ENCODE measurements at places on chromosomes 1 and 21.

DNA sequence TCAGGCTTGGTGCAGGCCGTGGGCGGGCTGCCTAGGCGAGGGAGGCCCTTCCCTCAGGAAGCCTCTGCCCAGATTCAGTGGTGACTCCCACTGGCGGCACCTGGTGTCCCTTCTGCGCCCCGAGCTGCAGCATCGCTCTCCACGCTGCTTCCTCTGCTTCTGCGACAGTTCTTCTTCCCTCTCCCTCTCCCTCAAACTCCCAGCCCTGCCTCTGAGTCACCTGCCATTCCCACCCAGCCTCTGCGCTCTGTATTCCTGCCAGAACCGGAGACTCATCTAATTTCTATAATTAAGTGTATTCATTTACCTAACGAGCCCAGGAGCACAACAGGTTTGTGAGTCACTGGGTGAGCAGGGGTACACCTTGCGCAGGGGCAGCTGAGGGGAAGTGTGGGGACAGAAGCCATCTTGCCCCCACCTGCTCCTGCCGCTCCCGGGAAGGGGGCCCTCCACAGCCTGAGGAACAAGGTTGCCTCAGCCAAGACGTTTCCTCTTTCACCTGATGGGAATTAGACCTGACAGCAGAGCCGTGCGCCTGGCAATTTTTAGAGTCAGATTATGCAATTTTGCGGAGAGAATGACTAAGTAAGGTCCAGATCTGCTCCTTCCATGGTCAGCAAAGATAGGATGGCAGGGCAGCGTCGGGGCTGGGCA is 19.4 kb downstream of the KCNC4 start:
- no peak for DNase-seq

DNA sequence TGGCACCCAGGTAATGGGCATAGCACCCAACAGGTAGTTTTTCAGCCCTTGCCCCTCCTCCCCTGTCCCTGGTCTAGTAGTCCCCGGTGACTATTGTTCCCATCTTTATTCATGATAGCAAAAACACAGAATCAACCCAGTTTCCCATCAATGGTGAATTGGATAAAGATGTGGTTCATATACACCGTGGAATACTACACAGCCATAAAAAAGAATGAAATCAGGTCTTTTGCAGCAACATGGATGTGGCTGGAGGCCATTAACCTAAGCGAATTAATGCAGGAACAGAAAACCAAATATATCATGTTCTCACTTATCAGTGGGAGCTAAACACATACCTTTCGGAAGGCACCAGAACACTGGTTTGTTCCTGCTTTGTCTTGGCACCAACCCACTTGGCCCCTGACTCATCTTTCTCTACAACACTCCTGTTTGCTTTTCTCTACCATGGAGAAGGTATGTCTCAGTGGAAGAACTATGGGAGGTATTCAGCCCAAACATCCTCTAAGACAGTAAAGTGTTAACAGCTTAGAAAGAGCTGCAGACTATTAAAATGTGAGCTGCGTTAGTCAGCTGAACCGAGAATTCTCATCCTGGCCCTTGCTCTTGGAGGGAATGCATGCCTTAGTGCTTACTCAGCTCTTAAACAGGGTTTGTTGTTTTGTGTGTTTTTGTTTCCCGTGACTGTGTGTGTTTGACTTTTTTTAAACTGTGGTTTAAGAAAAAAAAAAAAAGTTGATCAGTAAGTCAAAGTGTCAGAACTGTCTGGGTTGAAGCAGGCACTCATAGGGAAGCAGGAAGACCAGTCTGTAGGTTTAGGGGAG is 203.0 kb downstream of the TOMM20 start:
- no peak for DNase-seq

- no peak for DNase-seq
Measured at GRCh38 chr1:211329764-211330201, 3.1 kb downstream of the TRAF5 start.

DNA sequence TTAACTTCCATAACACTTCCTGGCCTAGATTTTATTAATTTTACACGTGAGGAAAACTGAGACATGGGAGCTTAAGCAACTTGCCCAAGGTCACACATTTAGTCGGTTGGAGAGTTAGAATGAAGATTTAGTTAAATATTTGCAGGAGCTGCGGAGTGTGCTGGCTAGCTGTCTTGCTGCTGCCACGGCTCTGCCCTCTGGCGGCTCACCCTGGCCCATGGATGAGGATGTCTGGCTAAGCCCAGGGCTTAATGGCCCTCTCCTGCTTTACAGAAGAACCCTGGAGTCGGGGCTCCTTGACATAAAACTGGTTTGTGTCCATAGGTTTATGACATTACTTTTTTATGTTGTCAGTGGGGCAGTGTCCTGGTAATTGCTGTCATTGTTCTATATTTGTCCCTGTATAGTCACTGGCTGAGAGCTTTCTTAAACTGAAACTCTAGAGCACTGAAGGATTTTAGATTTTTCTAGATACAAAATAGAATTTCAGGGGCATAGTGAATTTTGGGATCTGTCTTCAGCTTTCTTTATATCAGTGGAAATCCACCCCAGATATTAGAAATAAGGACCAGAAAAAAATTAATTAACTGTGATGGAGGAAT is 88.9 kb upstream of the WLS start:
- DNase-seq: peak; percentile 23

DNA sequence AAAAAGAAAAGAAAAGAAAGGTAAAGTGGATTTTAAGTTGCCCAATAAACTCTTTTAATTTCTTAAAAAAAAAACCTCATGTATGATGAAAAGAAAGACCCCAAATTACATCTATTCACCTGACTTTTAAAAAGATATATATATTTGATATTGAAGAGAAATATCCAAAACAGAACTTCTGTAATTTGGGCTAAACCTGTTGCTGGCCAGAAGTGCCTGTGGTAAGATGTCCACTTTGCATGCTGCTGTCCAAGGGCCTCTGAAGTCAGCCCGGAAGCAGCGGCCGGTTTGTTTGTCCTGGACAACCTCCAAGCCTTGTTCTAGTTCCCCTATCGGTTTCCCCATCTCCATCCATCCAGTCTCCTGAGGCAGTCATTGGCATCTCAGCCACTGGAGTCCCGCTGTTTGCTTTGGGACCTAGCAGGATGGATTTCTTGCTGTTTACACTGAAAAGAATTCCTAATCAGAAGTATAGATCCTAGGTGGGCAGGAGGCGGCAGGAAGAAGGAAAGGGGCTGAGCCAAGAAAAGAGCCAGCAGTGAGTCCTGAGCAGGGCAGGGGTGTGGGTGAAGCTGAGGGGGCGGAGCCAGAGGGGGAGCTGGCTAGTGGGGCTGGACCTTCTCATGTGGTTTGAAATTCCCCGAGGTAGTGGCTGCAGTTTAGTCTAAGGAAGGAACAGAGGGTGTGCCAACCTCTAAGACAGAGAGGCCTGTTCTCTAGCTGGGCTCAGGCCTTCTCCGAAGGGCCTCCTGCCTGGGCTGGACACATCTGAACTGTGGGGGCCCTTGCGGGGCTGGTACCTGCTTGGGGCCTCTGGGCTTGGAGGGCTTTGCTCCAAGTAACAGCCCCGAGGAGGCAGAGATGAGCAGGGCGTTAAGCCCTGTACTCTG is 3.3 kb downstream of the NCMAP start:
- no peak for DNase-seq

DNA sequence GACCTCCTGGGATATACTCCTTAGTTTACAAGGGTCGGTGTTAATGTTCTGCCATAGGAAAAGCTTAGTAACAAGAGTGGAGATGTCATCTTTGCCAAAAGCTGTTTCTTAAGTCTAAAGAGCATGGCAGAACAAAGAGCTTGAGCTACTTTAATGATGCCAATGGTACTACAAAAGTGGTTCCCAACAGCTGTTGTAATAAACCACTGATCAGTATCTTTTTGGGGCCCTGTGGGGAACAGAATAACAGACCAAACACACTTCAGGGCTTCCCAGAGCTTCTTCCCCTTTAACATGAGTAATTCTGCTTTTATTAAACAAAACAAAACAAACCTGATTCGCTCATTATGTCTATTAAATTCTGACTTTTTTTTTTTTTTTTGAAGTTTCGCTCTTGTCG is 116.3 kb downstream of the NCAM2 start:
- DNase-seq: no peak

DNA sequence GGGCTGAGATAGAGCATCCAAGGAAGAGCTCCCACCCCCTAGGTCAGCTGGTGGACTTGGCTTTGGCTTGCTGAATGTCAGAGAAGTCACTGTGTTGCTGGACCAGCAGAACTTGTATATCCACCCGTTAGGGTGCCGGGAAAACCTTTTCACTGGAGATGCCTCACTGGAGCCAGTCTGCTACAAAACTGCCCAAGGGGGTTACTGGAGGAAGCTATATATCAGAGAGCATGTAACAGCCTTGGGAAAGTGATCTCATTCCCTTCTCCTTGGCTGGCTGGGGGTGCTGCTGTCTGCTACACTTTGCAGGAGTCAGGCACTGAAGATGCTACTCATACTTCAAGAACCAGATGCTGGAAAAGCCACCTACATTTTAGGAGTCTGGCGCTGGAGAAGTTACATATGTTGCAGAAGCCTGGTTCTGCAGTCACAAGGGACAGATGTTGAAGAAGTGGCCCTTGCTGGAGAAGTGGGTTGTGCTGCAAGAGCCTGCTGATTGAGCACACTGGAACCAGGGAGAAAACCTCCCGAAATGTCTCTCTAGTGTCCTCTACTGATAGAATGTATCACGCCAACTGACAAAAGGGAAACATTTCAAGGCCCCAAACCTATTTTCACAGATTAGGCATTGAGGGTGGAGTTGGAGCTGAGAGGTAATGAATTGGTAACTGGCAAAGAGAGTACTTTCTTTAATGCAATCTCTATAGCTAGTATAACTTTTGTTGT is 250.6 kb downstream of the SPATA17 start:
- DNase-seq: no peak

GRCh38 chr21:33071770-33072306 is 1.9 kb downstream of the OLIG1 start:
- DNase-seq: peak; percentile 18

DNA sequence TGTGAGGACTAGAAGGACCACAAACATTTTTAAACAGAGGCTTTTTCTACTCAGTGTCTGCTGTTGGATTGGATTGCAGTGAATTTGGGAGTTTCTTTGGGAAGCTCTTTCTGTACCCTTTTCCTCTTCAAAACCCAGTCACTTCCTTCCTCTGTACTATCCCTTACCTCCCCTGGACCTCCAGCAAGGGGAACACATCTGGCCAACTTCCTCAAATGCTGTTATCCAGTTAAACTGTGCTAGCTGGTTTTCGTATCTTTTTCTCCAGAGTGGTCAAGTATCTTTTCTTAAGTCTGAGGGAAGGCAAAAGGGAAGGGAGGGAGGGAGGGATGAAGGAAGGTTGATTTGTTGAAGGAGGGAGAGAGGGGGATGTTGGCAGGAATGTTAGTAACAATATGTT is 99.2 kb upstream of the TNR start:
- DNase-seq: no peak

DNA sequence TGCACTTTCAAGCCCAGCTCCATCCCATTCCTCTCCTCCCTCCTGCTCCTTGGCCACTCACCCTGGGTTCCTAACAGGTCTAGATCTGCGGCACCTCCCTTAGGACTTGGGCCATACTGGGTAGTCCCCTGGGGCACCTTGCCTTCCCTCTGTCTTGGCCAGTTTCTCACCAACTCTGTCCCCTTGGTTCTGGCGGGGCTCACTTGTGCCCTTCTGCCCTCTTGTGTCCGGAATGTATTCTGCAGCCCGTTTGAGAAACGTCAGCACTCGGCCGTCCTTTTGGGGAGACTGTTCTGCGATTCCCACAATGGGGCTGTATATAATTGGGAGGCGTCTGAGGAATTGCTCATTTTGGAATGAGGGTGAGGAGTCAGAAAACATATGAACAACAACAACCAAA is 162.4 kb downstream of the ZSCAN20 start:
- no peak for DNase-seq

DNA sequence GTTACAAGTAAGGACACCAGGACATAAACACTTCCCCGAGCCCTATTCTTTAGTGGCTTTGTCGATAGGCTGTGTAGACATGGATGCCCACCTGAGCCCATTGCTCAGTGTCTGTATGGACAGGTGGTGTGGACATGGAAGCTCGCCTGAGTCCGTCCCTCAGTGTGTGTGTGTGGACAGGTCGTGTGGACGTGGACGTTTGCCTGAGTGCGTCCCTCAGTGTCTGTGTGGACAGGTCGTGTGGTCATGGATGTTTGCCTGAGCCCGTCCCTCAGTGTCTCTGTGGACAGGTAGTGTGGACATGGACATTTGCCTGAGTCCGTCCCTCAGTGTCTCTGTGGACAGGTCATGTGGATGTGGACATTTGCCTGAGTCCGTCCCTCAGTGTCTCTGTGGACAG is 38.7 kb upstream of the COL6A2 start:
- DNase-seq: no peak

- no peak for DNase-seq
Measured at GRCh38 chr1:53316766-53317581, 10.9 kb downstream of the LRP8 start.

GRCh38 chr1:205977402-205978014 is 25.7 kb downstream of the RAB7B start:
- peak; percentile 40 for DNase-seq

- DNase-seq: no peak
Measured at GRCh38 chr1:56355918-56356317, 223.4 kb downstream of the PLPP3 start.

- peak; percentile 38 for DNase-seq
Measured at GRCh38 chr21:26170471-26171257, at the start of gene APP. APP (minus strand) TSS chr21:26170770; CDS start chr21:26170620, 150 bp downstream.

DNA sequence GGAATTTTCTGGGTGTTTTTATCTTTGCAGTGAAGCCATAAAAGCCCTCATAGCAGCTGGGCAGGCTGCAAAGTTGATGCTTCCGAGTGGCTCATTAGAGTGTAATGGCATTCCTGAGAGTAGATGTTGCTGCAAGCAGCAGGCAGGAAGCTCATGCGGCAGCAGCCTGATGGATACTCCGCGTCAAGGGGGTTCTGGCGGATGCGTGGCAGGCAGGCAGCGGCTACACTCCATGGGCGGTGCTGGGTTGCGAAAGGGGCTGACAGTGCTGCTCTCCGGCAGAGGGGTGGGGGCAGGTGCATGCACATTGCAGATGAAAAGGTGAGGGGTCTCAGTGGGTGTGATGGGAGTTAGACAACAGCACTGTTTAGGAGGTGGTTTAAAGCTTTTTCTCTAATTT is 93.2 kb upstream of the AJAP1 start:
- no peak for DNase-seq

GRCh38 chr1:227390525-227390924 is 72.2 kb upstream of the CDC42BPA start:
- no peak for DNase-seq

DNA sequence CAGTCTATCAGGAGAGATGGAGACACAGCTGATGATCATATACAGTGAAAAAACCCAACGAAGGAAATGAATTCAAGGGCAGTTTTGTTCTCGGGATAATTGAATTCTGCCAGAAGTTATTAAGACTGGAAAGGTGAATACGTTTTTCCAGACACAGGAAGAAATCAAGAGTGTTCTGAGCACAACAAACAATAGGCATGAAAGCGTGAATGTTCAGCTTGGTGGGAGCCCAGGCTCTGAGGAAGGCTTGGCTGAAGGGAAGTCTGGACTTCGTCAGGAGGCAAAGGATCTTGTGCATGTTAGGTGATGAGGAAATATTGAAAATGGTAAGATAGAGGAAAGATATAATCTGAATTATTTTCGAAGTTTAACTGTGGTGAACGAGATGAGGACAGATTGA is 50.4 kb downstream of the CYYR1 start:
- DNase-seq: no peak

- DNase-seq: no peak
Measured at GRCh38 chr1:164087906-164088453, 471.0 kb upstream of the PBX1 start.

GRCh38 chr1:93597709-93598108 is 83.9 kb downstream of the BCAR3 start:
- DNase-seq: no peak

- no peak for DNase-seq
Measured at GRCh38 chr1:6807782-6808181, 22.5 kb downstream of the CAMTA1 start.

Measured in NCI-H748 treated with DMSO at 0.1 percent for 48 hours (cell line).